Testis (tissue), 5 donors: ENCODE measurements at places on chromosomes 2 and 18. TPM values are rescaled to one million over a fixed set of nuclear protein-coding genes. Genes with fewer than 3 reads are reported as not detected.

DNA sequence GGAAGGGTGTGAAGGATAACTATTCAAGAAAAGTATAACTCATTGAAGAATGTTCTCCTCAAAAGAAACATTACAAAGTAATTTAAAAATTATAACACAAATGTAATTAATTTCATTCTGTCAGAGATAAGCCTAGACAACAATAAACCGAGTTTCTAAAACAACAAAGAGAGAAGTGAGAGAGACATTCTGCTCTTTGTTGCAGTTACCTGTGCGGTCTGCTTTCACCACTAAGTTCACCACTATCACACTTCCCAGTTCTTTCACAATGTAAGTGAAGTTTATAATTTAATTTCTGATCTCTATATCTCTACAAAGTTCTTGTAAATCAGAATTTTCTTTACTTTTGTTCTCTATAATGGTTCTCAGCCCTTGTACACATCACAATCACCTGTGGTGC, 76.3 kb upstream of the FRZB start:
- no peak for DNase-seq

DNA sequence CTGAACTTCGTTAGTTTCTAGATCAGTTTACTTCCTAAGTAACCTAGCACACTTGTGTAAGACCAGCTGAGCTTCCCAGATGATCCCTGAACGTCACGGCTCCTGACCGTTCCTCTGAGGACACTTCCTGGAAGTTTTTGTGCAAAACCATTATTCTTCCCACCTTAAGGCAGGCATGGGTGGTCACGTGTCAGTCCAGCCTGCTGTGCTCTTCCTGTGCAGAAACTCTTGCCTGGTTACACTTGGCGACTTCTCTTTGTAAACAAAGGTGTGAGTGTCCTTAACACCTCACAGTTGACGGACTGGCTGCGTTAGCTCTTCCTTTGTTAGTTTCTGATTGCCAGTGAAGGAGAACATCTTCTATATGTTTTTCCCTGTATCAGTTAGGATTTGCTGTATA, 118.3 kb downstream of the SH3RF3 start:
- DNase-seq, result no peak

- peak; percentile 9 for DNase-seq
These were observed 22.7 kb downstream of the TTC32 start for GRCh38 chr2:19879120-19879519.

CMPK2 gene
- total RNA-seq, result 15.4 TPM

DNA sequence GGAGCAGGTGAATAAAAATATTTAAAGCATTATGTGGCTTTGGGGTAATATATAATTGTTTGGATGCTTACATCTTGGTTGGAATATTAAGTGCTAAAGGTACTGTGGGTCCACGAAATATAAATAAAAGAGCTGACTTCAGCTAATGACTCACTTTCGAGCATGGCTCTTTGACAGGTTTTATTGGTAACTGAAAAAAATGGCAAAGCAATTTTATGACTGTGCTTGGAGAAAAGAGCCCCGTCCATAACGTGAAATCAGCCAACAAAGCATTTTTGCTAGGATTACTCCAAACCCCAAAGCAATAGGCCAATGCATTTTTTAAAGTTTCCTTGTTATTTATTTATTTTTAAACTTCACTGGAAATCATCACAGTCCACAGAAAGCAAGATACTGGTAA, 397.2 kb upstream of the CDH19 start:
- DNase-seq, result no peak

- no peak for DNase-seq
These were observed 1325.0 kb upstream of the CDH2 start for GRCh38 chr18:29501952-29502351.

DNA sequence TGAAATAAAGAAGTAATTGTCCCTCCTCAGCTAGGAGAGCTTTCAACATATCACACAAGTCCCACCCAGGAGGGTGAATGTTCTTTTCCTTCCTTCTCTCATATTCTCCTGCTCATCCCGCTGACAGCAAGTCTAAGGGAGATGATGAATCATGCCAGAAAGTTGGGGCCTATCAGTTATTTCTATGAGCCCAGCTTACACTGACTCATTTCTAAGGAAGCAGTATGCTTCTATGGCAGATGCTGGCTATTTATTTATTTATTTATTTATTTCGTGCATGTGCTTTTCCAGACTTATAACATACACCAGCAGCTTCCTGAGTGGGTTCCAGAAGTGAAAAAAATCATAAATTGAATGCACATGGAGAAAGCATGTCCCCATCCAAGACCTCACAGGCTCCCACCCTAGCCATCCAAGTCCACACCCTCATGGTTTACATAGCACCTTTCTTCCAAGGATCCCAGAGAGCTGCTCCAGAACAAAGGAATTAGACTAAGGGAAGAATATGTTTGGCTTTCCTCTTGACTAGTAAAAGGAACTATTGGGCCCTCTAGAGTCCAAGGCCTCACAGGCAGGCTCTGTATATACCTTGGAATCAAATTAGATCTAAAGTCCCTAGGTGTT, 1074.2 kb upstream of the ZEB2 start:
- no peak for DNase-seq
